ENCODE measurements at places on chromosomes 2 and 18.

DNA sequence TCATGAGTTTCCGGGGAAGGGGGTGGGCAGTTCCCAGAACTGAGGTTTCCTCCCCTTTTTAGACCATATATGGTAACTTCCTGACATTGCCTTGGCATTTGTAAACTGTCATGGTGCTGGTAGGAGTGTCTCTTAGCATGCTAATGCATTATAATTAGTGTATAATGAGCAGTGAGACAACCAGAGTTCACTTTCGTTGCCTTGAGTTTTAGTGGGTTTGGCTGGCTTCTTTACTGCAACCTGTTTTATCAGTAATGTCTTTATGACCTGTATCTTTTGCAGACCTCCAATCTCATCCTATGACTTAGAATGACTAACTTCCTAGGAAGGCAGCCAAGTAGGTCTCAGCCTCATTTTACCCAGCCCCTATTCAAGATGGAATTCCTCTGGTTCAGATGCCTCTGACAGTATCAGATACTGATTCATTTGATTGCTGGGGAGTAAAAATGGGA is 447.3 kb downstream of the XIRP2 start:
- DNase-seq, result no peak

- DNase-seq, result no peak
Observed at GRCh38 chr2:110101901-110102803, 13.5 kb downstream of the MALL start.

DNA sequence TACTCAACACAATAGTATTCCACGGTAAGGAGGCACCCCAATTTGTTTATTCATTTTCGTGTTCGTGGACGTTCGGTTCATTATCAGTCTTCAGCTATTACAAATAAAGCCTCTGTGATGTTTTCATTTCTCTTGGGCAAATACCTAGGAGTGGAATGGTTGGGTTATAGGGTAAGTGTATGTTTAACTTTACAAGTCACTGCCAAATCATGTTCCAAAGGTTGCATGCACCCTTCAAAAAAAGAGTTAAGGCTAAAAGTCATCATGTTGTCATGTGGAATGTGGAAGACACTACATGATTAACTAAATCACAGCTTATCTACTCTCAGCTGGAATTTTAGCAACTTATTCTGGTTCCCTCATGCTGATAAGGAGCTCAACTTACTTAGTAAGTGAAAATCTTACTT is 15.8 kb downstream of the INO80C start:
- DNase-seq, result no peak

DNA sequence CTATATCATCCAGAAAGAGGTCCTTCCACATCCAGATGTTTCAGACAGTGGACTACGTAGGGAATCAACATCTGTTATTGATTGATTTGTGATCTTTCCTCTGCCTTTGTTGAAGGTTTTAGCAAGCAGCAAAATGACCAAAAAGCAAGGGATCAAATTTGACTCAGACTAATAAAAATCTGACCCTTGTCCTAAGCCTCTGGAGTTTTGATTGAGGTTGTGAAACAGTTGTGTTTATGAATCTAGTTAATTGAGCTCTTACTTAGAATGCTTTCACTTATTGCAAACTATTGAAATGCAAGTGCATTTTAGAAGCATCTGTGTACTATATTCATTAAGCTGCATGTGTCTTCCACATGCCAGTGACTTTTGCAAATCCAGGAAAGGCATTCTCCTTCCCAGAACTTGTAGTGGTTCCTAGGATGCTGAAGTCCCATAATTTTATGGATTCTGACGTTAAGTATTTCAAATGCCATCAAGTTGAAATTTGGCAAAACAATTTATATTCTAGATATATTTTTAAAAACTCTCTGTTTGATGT is 116.0 kb downstream of the MTX2 start:
- DNase-seq, result no peak

DNA sequence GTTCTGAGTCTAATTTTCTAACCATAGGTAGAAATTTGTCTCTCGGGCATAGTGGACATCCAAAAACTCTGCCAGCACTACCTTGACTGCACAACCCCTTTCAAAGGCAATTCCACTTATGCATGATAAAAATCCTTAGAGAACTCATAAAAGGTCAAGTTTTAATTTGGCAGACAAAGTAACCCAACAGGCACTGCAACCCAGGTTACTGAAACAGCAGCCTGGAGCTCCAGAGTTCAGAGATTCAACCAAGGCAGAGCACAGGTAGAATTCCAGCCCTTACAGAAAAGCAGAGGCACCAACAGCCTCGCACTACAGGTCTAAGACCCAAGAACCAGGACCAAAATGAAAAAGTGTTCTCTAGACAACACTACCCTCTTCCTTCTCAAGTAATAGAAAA is 1.8 kb downstream of the DTNB start:
- no peak for DNase-seq

- no peak for DNase-seq
Observed at GRCh38 chr2:201558232-201558631, 85.1 kb downstream of the TMEM237 start.

DNA sequence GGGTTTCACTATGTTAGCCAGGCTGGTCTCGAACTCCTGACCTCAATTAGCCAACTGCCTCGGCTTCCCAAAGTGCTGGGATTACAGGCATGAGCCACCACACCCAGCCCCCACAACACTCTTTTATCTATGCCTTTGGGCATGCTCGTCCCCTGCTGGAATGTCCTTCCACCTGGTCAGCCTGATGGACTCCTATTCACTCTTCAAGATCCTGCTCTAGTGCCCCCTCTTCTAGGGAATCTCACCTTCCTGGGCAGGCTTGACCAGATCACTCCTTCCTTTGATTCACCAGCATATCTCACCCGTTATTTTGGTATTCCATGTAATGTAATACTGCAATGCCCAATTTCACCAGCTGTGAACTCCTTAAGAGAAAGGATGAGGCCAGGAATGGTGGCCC is 13.9 kb upstream of the SLC66A3 start:
- DNase-seq, result no peak

DNA sequence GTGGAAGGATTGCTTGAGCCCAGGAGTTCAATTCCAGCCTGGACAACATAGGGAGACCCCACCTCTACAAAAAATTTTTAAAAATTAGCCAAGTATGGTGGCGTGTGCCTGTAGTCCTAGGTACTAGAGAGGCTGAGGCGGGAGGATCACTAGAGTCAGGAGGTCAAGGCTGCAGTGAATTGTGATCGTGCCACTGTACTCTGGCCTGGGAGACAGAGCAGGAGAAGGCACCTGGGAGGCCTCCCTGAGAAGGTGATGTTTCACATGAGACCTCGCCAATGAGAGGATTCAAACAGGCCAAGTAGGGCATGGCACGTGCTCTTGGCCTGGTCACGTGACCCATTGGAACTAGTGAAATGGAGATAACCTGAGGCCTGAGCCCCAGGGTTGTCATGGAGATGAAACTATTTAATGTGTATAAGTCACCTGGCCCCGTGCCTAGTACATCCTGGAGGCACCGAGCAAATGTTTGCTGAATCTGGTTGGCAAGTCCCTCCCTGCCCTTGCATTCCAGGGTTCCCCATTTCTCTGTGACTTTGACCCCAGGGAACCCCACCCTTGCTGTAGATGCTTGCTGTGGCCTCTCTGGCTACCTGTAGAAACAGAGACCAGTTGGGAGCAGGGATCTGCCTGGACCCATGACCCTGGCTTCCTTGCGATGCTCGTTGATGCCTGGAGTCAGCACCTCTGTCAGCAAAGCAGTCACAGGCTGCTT is 26.1 kb upstream of the ROCK2 start:
- DNase-seq, result no peak

GRCh38 chr2:48723129-48723528 is 32.4 kb downstream of the LHCGR start:
- DNase-seq, result no peak

DNA sequence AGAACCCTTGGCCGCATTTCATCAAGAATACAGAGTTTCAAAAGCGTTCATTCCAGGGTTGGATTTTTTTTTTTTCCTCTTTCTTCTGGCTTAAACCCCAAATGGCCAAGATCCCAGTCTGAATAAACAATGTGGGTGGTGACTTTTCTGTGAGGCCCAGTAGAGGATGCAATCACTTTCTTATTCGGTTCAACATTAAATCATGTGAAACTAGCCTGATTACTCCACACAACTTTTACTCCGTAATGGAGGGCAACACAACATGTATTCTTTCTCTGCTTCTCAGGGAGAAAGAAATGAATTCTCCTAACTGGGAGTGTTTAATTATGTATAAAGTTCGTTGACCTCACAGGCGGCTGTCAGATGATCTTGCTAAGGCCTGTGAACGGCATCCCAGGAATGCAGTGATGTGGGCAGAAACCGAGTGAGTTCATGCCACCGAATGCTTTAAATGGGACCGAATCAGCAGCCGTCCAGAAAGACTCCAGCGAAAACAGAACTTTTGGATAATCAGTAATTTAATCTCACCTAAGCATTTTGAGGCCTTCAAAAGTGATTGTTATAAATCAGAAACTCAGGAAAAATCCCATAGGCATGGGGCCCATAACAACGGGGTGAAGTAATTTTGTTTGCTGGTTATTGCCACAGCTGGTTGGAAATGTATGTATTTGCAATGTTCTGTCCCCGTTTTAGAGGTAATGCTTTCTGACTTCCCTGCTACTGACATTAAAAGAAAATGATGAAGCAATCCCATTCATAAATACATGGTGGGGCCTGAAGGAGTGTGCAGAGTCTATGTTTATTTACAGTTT is 81.5 kb downstream of the BCL2 start:
- DNase-seq, result peak; percentile 68

- no peak for DNase-seq
Observed at GRCh38 chr2:172278667-172279066, 148.7 kb upstream of the ITGA6 start.

- DNase-seq, result no peak
Observed at GRCh38 chr2:57205241-57205640, 841.4 kb upstream of the VRK2 start.

DNA sequence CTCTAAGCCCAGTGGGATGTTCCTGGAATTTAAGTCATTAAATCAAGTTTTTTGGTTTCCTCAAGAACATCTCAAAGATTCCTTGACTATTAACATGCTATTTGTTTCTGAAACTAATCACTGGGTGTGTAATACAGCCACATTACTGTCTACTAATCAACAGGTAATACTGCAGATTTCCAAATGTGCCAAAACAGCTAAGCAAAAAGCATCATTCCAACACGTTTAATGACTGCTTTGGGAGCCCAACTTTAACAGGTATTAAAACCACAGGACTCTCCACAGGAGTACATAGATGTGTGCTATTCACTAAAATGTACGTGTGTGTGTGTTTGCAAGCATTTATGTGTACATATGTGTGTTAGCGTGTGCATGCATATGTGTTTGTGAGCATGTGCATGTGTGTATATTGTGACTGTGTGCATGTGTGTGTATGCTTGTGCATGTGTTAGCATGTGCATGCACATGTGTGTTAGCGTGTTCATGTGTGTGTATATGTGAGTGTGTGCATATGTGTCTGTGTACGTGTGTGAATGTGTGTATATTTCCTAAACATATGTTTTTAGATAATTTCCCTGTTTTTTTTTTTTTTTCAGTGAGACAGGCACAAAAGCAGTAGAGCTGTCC is 80.7 kb downstream of the BCL11A start:
- no peak for DNase-seq

DNA sequence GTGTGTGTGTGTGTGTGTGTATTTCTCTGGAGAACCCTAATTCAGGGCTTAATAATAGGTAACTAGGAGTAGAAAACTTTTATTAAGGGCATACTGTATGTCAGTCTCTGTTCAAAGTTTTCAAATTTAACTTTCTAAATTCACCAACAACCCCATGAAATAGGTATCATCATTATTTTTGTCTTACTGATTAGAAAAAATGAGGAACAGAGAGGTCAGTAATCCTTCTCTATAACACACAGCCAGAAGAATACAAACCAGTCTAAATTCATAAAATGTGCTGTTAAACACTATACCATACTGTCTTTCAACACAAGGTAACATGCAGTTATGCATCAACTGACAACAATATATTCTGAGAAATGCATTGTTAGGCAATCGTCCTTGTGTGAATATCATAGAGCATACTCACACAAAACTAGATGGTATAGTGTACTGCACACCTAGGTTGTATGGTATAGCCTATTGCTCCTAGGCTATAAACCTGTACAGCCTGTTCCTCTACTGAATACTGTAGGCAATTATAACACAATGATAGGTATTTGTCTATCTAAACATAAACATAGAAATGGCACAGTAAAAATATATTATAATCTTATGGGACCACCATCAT is 143.1 kb downstream of the PTH2R start:
- DNase-seq, result no peak

- no peak for DNase-seq
Observed at GRCh38 chr2:241566468-241566867, 7.9 kb downstream of the BOK start.

DNA sequence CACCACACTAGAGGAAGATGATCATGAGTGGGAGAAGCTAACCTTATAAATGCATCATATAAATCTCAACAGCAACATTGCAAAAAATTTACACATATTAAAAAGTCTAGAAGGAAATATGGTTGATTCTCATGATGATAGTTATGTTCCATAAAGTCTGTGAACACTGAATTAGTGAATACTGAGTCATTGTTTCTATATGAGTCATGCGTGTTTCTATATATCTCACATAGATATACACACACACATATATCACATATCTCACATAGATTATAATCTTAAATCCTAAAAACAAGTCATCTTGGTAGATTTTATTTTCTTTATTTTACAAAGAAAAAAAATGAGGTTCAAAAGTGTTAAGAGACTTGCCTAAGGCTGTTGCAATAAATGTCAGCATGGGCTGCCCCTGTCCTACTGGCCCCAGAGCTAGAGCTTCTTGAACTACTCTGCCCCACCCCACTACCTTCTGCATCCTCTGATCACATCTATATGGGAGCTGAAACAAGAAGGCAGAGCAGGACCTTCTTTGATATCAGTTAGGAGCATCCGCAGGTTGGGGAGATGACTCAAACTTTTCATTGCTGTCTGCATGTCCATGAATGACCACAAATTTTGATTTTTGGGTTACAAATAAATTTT is 81.8 kb upstream of the ADAM23 start:
- DNase-seq, result no peak

GRCh38 chr2:2735041-2735440 is 404.0 kb upstream of the MYT1L start:
- no peak for DNase-seq

GRCh38 chr2:55118643-55119083 is 68.4 kb upstream of the RTN4 start:
- no peak for DNase-seq

DNA sequence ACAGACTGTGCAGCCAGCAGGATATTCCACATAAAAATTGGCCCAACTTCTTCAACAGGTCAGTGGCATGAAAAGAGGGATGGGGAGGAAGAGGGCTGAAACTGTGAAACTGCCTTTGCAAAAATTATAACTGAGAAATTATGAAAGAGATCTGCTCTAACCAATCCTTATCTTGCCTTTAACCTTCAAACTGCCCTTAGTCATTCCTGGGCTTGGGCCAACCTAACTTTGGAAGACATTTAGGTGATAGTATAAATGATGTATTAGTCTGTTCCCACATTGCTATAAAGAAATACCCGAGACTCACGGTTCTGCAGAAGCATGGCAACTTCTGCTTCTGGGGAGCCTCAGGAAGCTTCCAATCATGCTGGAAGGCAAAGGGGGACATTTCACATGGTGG is 74.5 kb downstream of the RPL31 start:
- DNase-seq, result no peak

DNA sequence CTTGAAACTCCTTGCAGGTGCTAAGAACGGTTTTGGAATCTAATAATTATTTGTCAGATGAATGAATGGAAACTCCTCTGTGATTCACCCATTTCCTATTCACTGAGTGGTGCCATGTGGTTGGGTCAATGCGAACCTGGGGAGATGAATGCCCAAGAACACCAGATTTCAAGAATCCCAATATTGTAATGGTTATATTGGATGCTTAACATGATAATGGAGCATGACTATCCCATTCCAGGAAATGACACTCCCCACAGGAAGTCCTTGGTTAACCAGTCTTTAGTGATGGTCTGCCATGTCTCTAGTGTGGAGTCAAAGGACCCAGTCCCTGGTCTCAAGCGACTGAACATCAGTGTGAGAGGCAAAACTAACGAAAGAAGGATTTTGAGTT is 67.9 kb upstream of the ST3GAL5 start:
- DNase-seq, result no peak
